Activated CD8-positive, alpha-beta memory T cell treated with anti-CD3 and anti-CD28 coated beads for 1 hour (primary cell): ENCODE measurements at places on chromosomes 7 and 10.

DNA sequence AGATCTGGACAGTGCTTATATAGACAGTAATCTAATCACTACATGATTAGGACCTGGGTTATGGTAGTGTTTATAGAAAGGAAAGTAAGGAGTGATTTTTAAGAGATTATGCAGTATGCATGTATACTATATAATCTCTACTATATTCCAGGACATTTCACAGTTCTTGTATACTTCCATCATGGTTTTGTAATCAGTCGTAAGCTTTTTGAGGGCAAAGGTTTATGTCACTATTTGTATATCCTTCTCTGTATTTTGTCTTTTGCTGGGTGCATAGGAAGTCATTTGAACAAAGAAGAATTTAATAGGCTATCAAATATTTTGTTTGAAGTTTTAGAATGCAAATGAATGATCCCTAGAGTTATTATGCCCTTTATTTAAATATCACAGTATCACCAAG is 39.2 kb downstream of the RSBN1L start:
- DNase-seq, result no peak

GRCh38 chr10:74997163-74997562 is 114.3 kb upstream of the SAMD8 start:
- no peak for DNase-seq

- no peak for DNase-seq
Observed at GRCh38 chr10:132630666-132631337, 93.2 kb downstream of the INPP5A start.

DNA sequence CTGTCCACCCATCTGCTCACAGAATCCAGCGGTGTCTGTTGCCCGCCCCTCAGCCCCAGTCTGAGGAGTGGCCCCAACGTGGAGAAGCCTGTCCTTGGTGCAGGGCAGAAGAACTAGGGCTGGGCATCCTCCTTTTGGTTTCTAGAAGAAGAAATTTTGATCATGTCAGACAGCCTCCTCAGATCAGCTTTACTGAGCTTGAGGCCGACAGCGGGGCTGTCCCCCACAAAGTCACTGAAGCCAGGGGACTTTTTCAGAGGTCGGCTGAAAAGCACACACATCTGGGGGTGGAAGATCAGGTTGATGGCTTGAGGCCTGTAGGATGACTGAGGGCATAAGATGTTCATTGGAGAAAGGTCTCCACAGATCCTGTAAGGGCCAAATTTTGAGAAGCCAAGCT is 767.9 kb downstream of the GRID1 start:
- DNase-seq, result no peak

DNA sequence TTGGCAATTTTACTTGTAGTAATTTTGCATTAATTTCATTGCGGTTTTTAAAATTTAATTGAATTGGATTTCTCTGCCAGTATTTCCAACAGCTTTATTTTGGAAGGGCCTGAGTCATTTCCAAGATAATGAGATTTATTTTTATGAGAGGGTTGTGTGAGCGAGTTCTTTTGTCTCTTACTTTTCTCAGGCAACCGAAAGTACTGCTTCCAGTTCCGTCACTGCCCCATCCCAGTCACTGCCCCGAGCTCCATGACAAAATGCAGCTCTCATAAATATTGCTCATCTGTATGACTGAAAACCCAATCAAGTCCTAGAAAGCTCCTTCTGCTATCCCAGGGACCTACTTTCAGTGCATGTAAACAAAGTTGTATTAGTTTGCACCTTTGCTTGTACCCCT is 468.4 kb upstream of the SEMA3D start:
- DNase-seq, result no peak

GRCh38 chr10:12938271-12938670 is 63.2 kb downstream of the CCDC3 start:
- no peak for DNase-seq
